ENCODE measurements at places on chromosomes 12 and 14.

GRCh38 chr12:108622421-108622820, 11.3 kb downstream of the SELPLG start:
- no peak for DNase-seq

- no peak for DNase-seq
These were observed 31.2 kb upstream of the USP44 start for GRCh38 chr12:95582230-95583058.

GRCh38 chr12:27821259-27821973, 41.4 kb upstream of the MANSC4 start:
- no peak for DNase-seq

DNA sequence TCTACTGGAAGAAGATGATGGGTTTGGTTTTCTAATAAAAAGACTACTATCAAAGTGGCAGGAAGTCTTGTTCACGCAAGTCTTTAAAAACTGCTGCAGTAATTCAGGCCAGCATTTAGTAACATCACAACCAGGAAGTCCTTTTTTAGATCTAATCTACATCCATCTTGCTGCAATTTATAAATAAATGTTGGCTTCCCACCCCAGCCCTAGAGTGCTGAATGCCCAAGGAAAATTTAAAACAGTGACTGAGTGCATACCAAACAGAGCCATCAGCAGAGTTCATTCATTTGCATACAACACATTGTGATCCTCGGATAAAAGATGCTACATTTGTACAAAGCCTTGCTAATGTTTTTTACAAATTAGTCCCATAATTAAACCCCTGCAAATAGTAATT, 72.1 kb downstream of the PHLDA1 start:
- no peak for DNase-seq

DNA sequence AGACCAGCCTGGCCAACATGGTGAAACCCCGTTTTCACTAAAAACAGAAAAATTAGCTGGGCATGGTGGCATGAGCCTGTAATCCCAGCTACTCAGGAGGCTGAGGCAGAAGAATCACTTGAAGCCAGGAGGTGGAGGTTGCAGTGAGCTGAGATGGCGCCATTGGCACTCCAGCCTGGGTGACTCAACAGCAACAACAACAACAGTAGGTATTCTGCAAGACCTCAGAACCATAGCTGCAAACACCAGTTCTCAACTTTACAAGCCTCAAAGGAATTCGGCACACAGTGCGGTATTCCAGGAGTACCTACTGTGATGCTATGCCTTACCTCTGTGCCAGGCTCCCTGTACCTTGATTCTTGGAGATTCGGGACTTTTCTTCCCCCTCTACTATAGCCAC, 15.8 kb downstream of the FOXN3 start:
- DNase-seq = no peak

GRCh38 chr12:132773077-132773955, 11.7 kb upstream of the ANKLE2 start:
- DNase-seq = no peak

- no peak for DNase-seq
These were observed 29.5 kb downstream of the PHETA1 start for GRCh38 chr12:111339321-111339938.

DNA sequence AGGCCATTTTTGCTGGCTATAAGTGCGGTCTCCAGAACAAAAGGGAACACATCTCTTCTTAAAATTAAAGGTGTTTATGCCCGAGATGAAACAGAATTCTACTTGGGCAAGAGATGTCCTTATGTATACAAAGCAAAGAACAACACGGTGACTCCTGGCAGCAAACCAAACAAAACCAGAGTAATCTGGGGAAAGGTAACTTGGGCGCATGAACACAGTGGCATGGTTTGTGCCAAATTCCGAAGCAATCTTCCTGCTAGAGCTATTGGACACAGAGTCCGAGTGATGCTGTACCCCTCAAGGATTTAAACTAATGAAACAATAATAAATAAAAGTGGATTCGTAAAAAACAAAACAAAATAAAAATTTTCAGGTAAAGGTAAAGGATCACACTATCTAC, 33.4 kb downstream of the PKP2 start:
- DNase-seq = no peak

GRCh38 chr14:96736439-96736838, 60.7 kb upstream of the VRK1 start:
- no peak for DNase-seq

DNA sequence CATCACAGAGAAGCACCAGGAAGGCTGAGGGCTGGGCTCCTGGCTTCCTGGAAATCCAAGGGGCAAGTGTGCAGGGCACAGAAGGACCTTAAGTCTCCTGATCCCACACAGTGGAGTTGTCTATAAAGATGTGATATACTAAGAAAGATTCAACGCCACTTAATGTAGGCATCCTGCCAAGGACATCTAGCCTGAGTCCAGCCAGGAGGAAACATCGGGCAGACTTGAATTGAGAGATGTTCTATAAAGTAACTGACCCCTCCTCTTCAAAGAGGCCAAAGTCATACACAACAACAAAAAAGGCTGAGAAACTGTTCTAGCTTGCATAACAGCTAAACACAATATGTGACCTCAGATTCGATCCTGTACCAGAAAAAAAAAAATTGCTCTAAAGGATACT, 299.5 kb upstream of the NOS1 start:
- DNase-seq = no peak

- DNase-seq = no peak
These were observed 11.2 kb downstream of the FAR2 start for GRCh38 chr12:29160230-29160629.

DNA sequence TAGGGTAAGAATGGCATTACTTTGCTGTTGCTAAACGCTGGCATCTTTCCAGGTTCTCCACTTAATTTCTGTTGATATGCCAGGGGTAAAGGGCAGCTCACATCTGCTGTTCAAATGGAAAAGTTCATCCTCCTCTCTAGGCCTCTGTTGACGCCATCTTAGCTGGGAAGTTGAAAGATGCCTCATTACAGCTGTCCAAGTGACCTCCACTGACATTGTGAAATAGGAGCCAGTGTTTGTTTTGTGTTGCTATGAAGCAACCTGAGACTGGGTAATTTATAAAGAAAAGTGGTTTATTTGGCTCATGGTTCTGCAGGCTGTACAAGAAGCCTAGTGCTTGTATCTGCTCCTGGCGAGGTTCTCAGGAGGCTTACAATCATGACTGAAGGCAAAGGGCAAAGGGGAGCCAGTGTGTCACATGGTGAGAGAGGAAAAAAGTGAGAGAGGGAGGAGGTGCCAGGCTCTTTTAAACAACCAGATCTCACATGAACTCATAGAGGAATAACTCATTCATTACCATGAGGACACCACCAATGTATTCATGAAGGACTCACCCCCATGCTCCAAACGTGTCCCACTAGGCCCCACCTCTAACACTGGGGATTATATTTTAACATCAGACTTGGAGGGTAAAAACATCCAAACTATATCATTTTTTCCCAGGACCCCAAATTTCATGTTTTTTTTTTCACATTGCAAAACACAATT, 3.2 kb upstream of the ADAM21 start:
- DNase-seq = no peak
